Right ventricle myocardium inferior (tissue), 1 donor: ENCODE measurements at places on chromosomes 5 and 9. TPM values are rescaled to one million over a fixed set of nuclear protein-coding genes. Genes with fewer than 3 reads are reported as not detected.

OTULINL gene
- 6.0 TPM for total RNA-seq

DNA sequence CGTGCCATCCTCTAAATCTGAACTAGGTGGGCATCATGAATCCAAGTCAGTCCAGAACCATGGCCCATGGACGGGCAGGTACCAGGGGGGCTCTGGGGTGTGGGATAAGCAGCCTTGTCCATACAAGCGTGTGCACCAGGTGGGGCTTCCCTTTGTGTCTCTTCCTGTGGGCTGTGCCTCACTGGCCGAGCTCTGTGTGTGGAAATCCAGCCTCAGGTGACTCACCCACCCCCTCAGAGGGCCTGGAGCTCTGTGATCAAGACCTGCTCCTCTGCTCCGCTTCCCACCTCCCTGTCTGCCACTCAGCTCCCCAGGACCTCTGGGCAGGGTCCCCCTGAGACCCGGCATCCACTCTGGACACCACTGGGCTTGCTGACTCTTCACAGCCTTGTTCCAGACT lies 33.0 kb downstream of the GADD45G start:
- DNase-seq = no peak

DNA sequence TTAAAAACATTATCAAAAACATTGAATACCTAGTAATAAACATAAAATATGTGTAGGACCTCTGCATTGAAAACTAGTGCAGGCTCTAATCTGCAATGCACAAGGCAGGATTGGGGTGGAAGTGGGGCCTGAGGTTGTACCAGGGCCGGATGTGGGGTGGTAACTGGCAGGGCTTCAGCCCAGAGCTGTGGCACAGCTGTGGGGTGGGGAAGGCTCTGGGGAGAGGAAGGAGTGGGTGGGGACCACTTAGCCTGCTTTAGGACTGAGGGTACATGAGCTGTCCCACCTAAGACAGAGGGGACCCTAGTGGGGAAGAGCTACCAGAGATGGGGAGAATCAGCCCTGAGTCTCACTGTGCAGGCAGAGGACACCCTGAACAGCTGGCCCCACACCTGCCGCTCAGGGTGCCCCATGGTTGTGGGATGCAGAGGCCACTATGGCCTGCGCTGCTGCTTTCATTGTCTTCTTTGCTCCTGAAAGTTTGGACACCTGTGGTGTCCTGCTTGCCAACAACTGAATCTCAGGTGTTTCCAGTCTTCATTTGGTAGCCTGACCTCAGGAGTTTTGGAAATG lies 311.4 kb downstream of the TLE4 start:
- peak; percentile 40 for DNase-seq

IFNA5 gene
- total RNA-seq = not detected

DNA sequence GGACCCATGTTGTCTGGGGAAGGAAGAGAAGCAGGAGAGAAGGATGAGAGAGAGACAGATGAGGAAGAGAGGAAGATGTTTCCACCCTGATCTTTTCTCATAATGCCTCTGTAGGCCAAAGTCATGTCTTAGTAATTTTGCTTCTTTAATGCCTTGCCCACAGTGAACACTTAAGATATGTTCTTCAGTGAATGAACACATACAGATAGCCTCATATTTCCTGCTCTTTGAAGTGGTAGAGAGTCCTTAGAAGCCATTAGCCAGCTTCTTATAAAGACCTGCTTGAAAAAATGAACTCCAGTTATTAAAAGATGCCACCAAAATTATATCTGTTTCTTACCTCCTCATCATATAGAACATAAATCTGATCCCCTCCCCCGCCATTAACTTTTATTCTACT lies 244.4 kb downstream of the CD180 start:
- no peak for DNase-seq

DNA sequence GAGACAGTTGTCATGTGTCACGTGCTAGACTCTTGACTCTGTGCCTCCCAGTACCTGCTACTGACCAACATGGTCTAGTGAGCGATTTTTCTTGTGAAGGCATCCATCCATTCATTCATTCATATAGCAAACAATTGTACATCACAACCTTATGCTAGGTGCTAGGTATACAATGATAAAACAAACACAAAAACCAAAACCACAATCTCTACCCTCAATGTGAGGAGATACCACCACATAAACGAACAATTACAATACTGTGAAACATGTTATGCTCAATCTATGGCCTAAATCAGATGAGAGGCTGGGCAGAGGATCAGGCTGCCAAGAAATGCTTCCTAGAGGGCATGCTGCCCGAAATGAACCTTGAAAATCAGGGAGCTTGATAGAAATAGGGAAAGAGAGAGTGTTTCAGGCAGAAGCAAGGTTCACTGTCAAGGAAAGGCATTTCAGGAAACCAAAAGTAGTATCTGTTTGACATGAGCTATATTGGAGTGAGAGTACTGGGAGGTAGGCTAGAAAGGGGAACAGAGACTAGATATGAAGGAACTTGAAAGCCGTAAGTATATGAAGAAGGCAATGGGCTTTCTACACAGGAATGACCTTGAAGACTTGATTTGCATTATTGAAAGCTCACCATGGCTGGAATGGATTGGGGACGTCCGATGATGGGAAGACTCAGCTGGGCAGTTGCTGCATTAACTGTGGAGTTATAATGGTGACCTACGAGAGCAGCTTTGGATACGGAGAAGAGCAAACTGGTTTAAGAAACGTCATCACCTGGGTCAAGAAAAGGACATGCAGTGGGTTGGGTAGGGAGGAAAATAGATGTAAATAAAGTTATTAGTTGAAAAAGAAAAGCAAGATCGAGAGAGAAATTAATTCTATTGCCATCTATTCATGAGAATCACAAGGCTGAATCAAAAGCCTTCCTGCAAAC lies 90.1 kb downstream of the THBS4 start:
- DNase-seq = no peak

DNA sequence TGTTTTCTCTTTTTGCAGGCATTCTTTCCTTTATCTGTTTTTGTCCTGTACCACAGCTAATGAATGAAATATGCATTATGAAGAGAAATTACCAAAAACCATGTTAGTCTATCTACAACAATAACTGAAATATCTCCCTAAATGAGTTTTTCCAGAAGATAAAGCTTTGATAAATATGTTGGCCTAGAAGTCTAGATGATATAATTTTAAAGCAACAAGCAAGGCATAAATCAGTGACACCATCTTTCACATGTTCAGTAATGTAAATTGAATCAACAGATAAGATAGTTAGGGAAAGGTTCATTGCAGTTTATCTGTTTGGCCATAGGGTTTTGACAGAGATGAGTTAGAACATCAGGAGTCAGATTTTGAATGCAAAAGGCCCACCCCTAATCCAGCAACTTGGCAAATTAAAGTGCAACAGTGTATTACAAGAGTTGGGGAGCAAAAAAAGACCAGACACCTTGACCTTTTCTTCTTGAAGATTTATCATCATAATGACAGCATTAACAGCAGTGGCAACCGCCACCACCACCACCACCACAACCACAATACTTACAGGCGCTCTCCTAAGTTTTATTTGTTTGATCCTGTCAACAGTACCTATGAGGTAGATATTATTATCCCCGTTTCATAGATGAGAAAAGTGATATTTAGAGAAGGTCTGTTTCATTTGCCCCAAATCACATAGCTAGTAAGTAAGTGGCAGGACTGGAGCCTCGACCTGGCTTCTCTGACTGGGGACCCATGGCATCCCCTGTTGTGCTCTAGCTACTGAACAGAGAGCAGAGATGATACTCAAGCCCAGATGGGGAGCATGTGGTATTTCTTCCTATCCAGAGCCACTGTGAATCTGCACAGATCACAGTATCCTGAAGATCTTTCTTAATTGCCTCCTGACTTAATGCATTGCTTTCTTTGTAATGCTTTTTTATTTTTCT lies 122.8 kb upstream of the DHFR start:
- DNase-seq = no peak

DNA sequence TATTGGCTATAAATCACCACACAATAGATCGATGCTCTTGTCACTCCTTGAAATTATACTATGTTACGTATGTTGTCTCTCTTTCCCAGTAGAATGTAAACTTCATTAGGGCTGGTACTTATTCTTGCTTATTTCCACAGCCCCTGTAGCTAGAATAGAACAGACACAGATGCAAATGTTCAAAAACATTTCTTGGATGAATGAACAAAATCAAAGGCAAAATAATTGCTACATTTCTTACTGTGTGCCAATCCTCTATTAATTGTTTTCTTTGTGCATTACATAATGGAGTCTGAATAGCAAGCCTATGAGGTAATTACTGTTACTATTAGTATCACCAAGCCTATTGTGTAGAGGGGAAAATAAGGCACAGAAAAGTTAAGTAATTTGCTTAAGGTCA lies 725 bp upstream of the OR13C2 start:
- no peak for DNase-seq

DNA sequence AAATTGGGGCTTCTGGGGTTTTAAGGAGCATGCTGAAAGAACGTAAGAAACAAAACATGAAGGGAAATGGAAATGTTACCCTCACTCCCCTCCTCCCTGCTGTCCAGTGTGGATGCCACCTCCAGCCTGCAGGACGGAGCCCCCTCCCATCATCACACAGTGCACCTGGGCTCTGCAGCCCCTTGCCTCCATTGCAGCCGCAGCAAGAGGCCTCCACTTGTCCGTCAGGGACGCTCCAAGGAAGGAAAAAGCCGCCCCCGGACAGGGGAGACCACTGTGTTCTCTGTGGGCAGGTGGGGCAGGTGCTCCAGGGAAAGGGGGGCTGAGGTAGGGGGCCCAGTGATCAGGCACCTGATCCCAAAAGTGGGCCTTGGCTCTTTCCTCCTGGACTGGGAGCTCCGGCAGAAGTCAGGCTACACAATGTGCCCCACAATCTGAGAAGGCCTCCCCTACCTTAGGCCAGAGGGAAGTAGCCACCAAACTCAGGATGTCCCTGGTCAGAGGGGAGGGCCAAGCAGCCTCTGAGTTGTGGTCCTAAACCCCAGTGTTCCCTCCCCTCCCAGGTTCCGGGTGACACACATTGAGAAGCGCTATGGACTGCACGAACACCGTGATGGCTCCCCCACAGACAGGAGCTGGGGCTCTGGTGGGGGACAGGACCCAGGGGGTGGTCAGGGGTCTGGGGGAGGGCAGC lies 2.7 kb downstream of the RELL2 start:
- no peak for DNase-seq

ABCA1 gene
- total RNA-seq = 12.6 TPM

DNA sequence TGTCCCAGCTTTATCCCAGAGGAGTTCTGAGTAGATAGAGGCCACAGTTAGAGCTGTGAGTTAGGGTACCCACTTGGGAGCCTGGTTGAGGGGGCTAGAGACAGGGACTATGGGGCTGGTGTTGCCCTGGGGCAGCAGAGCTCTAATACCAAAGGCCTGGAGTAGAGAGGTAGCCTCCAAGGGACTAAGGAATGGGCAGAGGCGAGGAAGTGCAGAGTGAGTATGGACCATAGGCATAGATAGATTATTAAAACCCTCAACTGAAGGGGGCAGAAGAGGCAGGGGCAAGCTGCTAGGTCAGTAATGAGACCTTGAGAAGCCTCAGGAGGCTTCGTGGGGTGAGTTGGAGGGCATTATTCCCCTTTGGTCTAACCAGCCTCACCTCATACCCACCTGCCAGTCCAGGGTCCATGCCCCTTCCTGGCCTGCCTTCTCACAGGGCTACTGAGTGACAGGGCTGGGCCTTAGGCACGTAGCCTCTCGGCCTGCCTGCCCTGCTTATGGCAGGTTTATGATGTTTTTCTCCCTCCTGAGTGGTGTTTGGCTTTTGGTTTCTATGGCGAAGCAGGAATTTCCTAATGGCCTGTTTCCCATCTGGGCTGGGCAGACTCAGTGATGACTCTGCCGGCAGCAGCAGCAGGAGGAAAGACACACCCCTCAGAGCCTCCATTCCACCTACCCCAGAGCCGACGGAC lies 8.0 kb downstream of the PDLIM4 start:
- DNase-seq = no peak

ABO gene
- total RNA-seq = 1.5 TPM

DNA sequence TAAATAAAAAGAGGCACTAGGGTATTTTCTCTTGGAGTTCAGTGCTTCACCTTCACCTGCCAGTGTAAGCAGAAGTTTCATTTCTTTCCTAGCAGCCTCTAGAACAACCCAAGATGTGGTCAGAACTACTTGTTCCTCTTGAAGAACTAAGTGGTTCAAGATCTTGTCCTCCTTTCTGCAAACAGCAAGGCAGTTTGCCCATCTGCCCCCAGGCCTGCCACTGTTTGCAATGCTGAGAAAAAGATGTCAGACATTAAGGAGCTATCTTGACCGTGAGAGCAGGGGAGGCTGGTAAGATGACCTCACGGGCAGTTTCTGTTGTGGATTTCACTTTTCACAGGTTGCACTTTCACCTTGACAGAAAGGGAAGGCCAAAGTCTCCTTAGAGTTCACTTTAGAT lies 52.0 kb upstream of the KLF4 start:
- no peak for DNase-seq

DNA sequence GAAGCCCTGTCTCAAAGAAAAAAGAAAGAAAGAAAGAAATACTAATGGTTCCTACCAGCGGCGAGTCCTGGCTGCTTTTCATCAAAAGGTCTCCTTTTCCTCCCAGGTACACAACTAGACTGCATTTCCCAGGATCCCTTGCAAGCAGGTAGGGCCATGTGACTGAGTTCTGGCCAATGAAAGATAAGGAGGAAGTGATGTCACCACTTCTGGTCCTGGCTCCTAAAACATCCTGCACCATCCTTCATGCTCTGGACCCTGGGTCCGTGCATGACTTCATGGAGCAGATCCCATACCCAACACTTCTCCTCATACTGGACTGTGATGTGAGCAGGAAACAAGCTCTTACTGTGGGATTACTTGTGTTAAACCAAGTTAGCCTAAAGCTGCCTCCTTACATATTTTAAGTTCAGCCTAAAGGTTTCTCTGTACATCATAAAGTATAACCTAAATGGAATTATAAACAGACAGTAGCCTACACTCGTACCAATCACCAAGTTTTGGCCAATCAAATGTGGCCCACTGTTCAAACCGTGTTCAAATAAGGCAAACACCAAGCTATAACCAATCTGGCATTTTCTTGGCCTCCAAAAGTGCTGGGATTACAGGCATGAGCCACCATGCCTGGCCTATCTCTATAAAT lies 30.2 kb upstream of the FUBP3 start:
- no peak for DNase-seq

GRCh38 chr5:89280103-89281037 lies 397.4 kb upstream of the MEF2C start:
- no peak for DNase-seq

GRCh38 chr5:158471535-158471924 lies 612.6 kb upstream of the CLINT1 start:
- no peak for DNase-seq

GRCh38 chr9:28127101-28127500 lies 553.8 kb upstream of the C9orf72 start:
- DNase-seq = no peak

GRCh38 chr5:150554857-150555256 lies 46.9 kb downstream of the NDST1 start:
- peak; percentile 14 for DNase-seq

GRCh38 chr9:94672811-94673487 lies 33.6 kb upstream of the FBP1 start:
- no peak for DNase-seq

PIP5KL1 gene
- not detected for total RNA-seq

GRCh38 chr9:74497748-74498620 lies 849 bp downstream of the RORB start:
- DNase-seq = peak; percentile 64

GRCh38 chr5:60668686-60669304 lies 31.2 kb downstream of the DEPDC1B start:
- no peak for DNase-seq

- DNase-seq = no peak
These were observed 377.5 kb downstream of the TMEM167A start for GRCh38 chr5:82699737-82700136.

LAMC3 gene
- total RNA-seq = 0.22 TPM

TMEM215 gene
- total RNA-seq = not detected

GFI1B gene
- total RNA-seq = 0.43 TPM
